ENCODE measurements at places on chromosomes 6 and 20. TPM values are rescaled to one million over a fixed set of nuclear protein-coding genes. Genes with fewer than 3 reads are reported as not detected.
A peak's percentile ranks its signal among the peaks of the same experiment; 100 is the strongest.

- no peak overlapping the region for H3K27ac ChIP-seq
- peaks cover 3% of the 10 kb centered on the region for H3K36me3 ChIP-seq
- DNase-seq: no peak
- no peaks in the 10 kb centered on the region for H3K27me3 ChIP-seq
- H3K4me1 ChIP-seq: no peaks in the 10 kb centered on the region
Observed at GRCh38 chr20:20561841-20562240, 150.6 kb downstream of the RALGAPA2 start.

DNA sequence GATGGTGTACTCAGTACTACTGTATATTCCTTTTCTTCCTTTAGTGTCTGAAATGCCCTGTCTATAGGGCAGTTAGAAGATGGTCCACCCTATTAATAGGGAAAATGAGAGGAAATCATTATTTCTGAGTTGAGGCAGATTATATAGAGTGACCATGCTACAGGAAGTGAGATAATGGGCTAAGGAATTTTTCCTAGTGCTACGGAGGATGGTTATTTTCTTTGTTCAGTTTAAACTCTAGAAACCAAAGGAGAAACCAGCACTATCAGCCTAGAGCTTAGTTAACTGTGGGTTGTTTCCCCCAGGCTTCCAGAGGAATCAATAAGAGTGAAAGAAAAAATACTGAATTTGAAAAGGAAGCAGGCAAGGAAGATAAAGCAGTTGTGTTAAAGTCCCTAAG is 474 bp downstream of the TSBP1 start:
- no peak overlapping the region for H3K4me3 ChIP-seq
- H3K4me1 ChIP-seq: no peaks in the 10 kb centered on the region
- no peak overlapping the region for H3K27ac ChIP-seq
- H3K36me3 ChIP-seq: no peaks in the 10 kb centered on the region

DNA sequence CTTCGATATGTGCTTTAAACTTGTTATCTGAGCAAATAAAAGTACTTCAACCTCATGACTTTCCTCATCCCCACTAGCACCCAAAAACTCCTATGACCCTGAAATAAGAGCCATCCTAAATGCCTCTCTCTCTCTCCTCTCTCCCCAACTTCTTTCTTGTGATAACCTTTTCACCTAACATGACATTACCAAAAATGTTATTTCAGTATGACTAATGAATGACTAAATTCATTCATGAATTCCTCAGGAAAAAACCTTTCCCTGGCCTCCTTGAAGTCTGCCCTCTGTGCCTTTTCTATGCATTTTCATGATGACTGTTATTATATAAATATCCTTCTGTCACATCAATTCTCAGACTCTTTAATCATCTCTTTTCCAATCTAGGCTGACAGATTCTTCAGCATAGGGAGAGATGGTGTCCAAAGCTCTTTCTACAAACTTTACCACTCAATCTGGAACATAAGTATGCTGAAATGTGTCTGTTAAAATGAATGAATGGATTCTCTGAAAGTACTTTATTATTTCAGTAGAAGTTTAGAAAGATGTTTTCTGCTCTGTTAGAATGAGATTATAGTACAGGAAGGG is 114.3 kb upstream of the GGTLC1 start:
- DNase-seq: no peak
- H3K27ac ChIP-seq: no peak overlapping the region
- H3K4me1 ChIP-seq: peaks cover 3% of the 10 kb centered on the region

DNA sequence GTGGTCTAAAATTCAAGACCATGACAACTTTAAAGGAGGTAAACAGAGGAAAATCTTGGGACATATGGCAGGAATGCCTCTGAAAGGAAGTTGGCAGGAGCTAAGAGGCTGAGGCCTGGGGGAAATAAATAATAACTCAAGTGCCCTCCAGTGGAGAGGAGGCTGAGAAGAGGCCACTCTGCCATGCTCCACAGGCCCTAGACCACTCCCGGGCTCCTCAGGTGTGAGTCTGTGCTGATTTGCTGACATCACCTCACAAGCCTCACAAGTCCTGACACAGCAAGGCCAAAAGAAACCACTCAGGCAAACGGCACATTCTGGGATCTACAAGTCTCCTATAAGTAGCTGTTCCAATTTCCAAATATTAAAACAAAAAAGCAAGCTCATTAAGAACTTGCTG is 91.0 kb upstream of the RIPOR2 start:
- DNase-seq: no peak
- no peak overlapping the region for H3K4me3 ChIP-seq
- peak overlapping the region; percentile 49 for H3K27ac ChIP-seq

DNA sequence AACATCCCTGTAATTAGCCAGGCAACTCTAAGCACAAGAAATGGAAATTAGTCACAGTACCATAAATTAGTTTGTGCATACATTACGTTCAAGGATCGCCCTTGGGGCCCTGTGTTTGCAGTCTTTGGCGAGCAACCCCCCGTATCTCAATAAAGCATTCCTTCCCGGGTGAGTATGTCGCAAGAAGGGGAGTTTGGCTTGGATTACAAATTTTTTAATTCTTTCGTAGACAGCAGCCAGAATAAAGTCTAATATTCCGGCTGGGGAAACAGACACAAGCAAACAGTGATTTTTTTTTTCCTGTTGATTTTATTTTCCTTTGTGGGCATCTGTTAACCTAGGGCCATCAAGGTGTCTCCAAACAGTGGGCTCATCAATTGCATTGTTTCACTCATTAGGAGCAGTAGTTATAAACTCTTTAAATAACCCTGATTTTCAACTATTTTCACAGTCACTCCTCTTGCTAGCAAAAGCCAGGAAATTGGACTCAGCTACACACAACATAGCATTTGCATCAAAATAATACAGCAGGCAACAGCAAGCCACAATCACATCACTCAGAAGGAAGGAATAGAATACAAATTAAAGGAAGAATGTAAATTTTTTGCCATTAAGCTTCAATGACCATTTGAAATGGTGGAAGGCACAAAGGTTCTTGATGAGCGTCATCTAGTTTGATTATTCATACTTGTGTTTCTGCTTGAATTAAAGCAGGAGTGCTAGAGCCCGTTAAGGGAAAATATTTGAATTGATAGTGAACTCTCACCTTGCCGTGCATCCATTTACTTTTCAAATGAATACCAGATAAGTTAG is 85.3 kb downstream of the LINC00237 start:
- H3K4me3 ChIP-seq: no peak overlapping the region
- H3K4me1 ChIP-seq: no peaks in the 10 kb centered on the region
- no peak for DNase-seq
- no peaks in the 10 kb centered on the region for H3K36me3 ChIP-seq

- no peaks in the 10 kb centered on the region for H3K27me3 ChIP-seq
- H3K36me3 ChIP-seq: no peaks in the 10 kb centered on the region
Observed at GRCh38 chr20:38355161-38356012, 9.1 kb downstream of the LBP start.

GRCh38 chr20:50245498-50246366 is 55.1 kb downstream of the CEBPB start:
- DNase-seq: no peak
- no peaks in the 10 kb centered on the region for H3K27me3 ChIP-seq
- H3K36me3 ChIP-seq: no peaks in the 10 kb centered on the region
- H3K4me3 ChIP-seq: no peak overlapping the region

DNA sequence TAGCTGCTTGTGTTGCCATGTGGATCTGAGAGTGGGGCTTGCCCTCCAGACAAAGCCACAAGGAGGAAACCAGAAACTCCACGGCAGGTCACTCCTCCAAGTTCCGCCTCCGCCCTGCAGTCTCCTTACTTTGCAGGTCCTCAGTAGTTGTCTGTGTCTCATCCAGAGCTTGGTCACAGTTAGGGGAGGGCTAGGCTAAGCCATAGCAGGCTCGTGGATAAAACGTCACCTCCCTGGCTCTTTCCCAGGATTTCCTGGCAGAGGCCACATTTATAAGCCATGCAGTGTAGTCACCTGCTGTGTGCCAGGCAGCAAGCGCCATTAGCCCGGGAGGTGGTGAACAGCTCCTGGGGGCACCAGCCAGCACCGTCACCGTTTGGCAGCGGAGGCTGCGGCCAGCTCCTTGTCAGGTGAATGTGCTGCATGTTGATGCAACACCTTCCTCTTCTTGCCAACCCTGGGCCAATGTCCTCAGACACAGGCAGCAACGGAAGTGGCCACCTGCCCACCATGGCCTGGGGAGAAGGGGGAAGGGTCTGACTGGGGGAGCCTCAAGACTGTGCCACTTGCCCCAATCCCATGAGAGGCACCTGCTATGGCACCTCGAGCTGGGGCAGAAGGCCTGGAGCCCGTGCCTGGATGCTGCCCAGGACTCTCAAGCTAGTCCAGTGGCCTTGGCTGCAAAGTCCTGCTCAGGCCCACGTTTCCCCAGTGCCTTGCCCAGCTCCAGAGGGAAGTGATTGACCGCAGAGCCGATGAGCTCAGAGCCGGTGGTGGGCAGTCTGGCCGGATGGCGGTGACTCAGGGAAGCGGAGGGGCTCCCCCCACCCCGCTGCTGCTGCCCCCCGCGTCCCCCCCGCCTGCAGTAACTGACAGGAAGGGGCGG is 39.0 kb upstream of the SLCO4A1 start:
- H3K4me1 ChIP-seq: peaks cover 41% of the 10 kb centered on the region
- H3K27me3 ChIP-seq: no peaks in the 10 kb centered on the region
- H3K27ac ChIP-seq: peak overlapping the region; percentile 38
- H3K36me3 ChIP-seq: no peaks in the 10 kb centered on the region
- no peak overlapping the region for H3K4me3 ChIP-seq
- no peak for DNase-seq

DNA sequence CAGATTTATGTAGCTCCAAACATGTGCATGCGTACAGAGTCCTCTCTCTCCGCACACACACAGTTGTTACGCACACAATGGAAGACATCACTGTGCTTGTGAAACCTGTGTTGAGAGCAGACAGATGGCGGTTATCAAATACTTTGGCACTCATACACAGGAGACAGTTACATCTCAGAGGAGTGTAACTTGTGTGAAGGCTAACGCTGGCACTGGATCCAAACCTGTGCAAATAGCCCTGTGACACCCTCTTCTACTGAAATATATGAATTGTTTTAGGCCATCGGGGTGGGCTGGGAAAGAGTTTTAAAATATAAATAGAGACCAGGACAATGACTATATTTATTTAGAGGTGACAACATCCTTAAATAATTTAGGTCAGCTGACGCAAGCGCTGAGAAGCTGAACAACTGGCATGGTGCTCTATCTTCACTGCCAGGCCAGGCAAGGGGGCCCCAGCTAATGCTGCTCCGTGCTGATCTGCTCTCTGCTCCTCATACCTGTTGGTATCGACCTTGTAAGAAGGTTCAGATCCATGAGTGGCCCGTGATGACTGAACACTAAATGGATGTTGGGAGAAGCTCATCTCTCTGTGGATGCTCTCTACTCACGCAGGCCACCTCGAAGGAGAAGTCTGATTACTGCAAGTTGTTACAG is 69.4 kb downstream of the FOXC1 start:
- H3K4me3 ChIP-seq: no peak overlapping the region
- H3K4me1 ChIP-seq: peaks cover 22% of the 10 kb centered on the region
- H3K27ac ChIP-seq: no peak overlapping the region
- no peaks in the 10 kb centered on the region for H3K27me3 ChIP-seq
- DNase-seq: no peak
- no peaks in the 10 kb centered on the region for H3K36me3 ChIP-seq

GRCh38 chr6:80182308-80182707 is 75.8 kb downstream of the BCKDHB start:
- no peaks in the 10 kb centered on the region for H3K27me3 ChIP-seq
- no peak overlapping the region for H3K27ac ChIP-seq
- H3K4me3 ChIP-seq: no peak overlapping the region
- H3K36me3 ChIP-seq: no peaks in the 10 kb centered on the region

GRCh38 chr6:156359912-156360311 is 417.3 kb upstream of the ARID1B start:
- no peak for DNase-seq
- no peaks in the 10 kb centered on the region for H3K36me3 ChIP-seq
- H3K27ac ChIP-seq: no peak overlapping the region
- H3K4me1 ChIP-seq: no peaks in the 10 kb centered on the region

DNA sequence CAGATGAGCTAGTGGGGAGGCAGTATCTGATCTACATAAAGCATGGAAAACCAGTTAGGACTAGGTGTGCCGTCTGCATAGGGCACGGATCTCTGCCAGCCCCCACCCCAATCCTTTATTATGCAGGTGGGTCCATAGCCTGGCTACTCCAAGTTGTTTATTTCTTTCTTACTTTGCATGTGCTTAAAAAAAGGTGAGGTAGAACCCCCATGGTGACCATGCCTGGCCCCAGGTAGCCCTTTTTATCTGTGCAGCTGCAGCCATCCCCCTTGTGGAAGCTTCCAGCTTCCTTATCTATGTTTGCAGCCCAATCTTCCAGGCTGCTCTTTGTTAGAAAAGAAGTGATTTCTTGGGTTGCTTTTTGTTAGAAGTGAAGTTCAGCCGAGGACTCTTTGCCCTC is 9.0 kb upstream of the TREM2 start:
- no peak overlapping the region for H3K27ac ChIP-seq
- H3K27me3 ChIP-seq: no peaks in the 10 kb centered on the region
- H3K4me1 ChIP-seq: no peaks in the 10 kb centered on the region
- DNase-seq: no peak

GRCh38 chr20:34491226-34491931 is 24.8 kb upstream of the DYNLRB1 start:
- H3K4me3 ChIP-seq: no peak overlapping the region
- peaks cover 100% of the 10 kb centered on the region for H3K36me3 ChIP-seq
- no peaks in the 10 kb centered on the region for H3K27me3 ChIP-seq
- H3K27ac ChIP-seq: no peak overlapping the region

DNA sequence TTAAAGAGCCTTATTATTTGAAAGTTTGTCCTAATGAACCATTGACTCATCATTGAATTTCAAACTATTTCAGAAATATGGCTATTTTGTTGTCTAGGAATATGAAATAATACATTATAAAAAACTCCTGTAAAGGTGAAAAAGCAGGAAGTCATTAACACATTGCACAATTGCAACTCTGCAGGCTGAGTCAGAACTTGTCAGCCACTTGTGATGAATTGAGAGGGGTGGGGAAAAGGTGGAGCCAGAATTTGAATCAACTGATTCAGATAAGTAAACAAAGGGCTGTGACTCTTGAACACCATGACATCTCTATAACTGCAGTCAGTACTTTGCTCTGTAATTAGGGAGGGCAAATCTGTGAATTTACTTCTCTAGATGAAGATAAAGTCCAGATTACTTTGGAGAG is 6.0 kb downstream of the C6orf141 start:
- no peaks in the 10 kb centered on the region for H3K36me3 ChIP-seq
- no peak overlapping the region for H3K4me3 ChIP-seq
- no peaks in the 10 kb centered on the region for H3K4me1 ChIP-seq
- no peak for DNase-seq
- peak overlapping the region; percentile 75 for H3K27ac ChIP-seq
- H3K27me3 ChIP-seq: no peaks in the 10 kb centered on the region

Gene CDH26
- 5.0 TPM for total RNA-seq

Gene GSTA1
- total RNA-seq: not detected

Gene PHACTR3
- total RNA-seq: 0.45 TPM

Gene SIM1
- not detected for total RNA-seq

Gene SNAI1
- total RNA-seq: 0.75 TPM

Gene KHDRBS2
- not detected for total RNA-seq

Gene OVOL2
- 14.7 TPM for total RNA-seq

Measured in esophagus squamous epithelium (tissue), 5 donors.